H54 (cell line): ENCODE measurements at places on chromosomes 13 and 19.
A peak's percentile ranks its signal among the peaks of the same experiment; 100 is the strongest.

GRCh38 chr13:106234636-106235035 lies 300.8 kb downstream of the EFNB2 start:
- no peak for DNase-seq

DNA sequence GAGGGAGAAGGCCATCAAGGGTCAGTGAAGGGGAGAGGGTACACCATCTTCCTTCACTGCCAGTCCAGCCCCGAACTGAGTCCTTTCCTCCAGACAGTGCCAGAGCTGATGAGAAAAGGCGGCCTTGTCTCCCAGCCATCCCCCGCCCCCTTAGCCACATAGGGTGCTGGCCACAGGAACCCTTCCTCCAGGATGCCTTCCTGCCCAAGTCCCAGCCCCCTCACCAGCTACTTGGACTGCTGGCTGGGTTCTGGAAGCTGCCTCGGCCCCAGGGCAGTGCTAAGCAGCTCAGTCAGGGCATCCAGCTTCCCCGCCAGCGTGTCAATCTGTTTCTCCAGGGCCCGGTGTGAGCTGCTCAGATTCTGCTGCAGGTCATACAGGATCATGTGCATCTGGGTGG lies 12.6 kb upstream of the SMG9 start:
- no peak for DNase-seq

- peak; percentile 47 for DNase-seq
Measured at GRCh38 chr13:35720690-35721554, 244.4 kb upstream of the MAB21L1 start.

DNA sequence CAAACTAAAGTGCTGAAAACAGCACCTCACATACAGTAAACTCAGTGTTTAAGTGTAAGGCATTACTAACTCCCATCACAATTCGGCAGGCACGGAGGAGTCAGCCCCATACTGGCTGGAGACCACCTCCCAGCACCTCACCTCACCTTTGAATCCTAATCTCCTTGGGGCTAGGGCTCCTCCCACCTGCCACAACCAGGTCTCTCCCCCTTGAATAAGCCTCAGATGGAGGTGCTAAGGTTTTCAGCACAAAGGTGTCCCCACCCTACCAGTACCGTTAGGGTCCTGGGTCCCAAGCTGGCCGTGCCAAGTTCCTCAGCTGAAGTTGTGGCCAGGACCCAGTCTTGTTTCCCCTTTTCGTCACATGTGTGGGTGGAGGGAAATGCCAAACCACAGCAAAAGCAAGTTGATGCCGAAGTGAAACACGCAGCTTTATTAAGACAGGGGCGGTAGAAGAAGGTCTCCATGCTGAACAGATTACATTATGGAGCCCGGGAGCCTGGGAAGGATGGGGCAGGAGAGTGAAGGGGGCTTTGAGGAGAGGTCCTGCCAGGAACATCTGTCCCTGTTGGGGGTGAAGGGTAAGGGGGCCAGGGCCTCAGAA lies at the start of gene IGFLR1:
TSS of gene IGFLR1 (minus strand) at position 332 of the 604 bp plus-strand sequence. CDS start 1,272 bp downstream, outside the sequence.
- no peak for DNase-seq

DNA sequence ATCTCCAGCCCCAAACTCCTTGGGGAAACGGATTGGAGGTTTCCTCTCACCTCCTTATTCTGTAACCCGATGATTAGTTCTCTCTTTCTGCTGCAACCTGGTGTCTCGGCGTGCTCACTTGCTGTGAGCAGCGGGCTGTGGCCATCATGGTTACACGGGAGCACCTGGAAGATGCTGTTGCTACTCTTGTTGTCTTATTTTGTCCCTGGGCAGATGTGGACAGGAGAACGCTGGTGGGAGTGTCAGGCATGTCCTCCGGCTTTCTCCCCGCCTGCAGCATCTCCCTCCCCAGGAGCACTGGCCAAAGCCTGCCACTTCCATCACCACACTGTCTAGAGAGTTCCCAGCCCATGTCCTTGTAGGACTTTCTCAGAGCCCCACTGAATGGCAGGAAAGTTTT lies 211.8 kb upstream of the ZNF536 start:
- no peak for DNase-seq

GRCh38 chr13:90751026-90751425 lies 596.5 kb upstream of the MIR17HG start:
- no peak for DNase-seq

DNA sequence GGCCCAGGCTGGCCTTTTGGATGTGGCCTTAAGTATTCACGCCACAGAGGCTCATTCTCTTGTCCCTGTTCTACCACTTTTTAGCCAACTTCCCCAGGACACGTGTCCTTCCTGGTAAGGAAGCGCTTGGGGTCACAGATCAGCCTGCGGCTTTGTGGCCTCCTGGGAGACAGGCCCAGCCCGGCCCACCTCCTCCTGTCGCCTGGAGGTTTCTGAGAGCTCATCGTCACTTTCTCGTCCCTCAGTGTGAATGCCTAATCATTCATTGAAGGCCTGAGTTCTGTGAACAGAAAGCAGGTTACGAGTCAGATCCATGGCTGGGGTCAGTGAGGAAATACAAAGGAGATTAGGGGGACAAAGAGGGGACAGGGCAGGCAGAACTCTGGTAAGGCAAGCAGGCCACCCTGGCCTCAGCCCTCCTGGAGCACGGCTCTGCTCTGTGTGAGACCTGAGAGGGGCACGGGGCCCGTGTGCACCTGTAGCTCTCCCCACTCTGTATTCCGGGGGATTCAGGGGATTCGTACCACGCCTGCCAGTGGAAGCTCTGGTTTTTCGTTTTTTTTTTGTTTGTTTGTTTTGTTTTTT lies 38.6 kb upstream of the TSHZ3 start:
- DNase-seq, result no peak

GRCh38 chr19:9935506-9936325 lies 599 bp downstream of the OLFM2 start:
- DNase-seq, result no peak

DNA sequence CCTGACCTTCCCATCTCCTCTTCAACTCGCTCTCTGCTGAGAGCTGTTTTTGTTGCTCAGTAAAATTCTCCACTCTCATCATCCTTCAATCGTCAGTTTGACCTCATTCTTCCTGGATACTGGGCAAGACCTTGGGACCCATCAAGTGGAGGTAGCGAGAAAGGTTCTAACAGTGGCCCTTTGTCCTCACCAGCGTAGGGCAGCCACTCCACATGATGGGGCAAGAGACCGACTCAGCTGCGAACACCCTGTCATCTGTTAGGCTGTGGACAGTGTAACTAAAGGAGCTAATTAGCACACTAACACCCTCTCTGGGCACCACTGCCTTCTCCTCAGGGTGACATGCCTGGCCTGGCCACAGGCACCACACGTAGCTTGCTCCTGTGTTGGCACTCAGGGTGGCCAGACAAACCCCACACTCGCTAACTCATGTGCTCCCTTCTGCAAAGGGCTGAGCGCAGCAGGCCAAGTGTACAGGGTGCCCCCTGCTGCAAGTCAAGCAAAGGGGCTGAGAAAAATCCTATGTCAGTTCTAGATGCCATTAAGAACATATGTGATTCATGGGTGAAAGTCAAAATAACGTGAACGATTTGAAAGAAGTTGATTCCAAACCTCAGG lies 1216.0 kb downstream of the SLITRK5 start:
- no peak for DNase-seq

- no peak for DNase-seq
Measured at GRCh38 chr13:40206241-40207000, 460.0 kb downstream of the FOXO1 start.
